Vagina (tissue), 2 donors: ENCODE measurements at places on chromosomes 16 and 17.

GRCh38 chr17:65231662-65232335 is 94.6 kb downstream of the RGS9 start:
- no peak for DNase-seq

DNA sequence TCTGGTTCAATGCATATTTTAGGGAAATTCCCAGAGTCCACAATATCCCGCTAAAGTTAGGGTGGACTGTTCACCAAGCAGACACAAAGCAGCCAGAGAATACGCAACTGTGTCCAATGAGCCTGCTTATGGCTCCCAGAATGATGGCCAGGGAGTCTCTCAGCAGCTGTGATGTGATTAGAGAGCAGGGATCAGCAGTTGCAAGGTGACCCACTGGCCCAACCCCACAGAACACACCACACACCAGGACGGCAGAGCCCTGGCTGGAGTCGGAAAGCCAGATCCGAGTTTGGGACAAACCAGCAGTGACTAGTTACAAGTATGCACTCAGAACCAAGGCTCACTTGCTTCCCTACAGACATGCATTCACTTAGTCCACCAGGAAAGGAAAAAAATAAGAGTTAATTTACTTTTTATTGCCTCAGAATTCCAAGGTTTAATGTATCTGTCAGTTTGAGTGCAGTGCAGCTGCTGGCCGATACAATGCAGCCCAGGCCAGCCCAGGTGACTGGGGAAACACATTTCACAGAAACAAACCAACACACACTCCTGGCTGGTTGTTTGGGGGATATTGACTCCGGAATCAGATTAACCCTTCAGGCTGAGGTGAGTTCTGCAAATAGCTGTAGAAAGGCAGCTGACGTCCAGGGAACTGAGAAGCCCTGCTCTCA is 121.7 kb downstream of the HIC1 start:
- DNase-seq: no peak

- DNase-seq: no peak
Observed at GRCh38 chr16:86041807-86042206, 142.8 kb downstream of the IRF8 start.

GRCh38 chr16:72917051-72917450 is 130.9 kb downstream of the ZFHX3 start:
- no peak for DNase-seq

DNA sequence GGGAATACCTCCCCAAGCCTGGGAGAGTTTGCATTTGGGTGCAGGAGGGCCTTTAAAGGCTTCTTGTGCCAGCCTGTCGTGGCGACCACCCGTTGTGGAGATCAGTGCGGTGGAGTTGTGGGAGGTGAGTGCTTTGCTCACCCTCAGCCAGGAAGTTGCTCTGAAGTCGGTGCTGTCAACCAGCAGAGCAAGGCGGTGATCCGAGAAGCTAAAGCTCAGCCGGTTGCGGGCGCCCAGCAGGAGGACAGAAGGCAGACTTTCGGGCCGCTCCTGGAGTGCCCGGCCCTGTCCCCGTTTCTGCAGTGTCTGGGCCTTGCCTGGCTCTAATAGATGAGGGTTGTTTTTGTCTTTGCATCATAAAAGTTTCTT is 1.4 kb downstream of the UBE2I start:
- no peak for DNase-seq

- no peak for DNase-seq
Observed at GRCh38 chr17:38900978-38901656, 24.3 kb upstream of the LASP1NB start.

DNA sequence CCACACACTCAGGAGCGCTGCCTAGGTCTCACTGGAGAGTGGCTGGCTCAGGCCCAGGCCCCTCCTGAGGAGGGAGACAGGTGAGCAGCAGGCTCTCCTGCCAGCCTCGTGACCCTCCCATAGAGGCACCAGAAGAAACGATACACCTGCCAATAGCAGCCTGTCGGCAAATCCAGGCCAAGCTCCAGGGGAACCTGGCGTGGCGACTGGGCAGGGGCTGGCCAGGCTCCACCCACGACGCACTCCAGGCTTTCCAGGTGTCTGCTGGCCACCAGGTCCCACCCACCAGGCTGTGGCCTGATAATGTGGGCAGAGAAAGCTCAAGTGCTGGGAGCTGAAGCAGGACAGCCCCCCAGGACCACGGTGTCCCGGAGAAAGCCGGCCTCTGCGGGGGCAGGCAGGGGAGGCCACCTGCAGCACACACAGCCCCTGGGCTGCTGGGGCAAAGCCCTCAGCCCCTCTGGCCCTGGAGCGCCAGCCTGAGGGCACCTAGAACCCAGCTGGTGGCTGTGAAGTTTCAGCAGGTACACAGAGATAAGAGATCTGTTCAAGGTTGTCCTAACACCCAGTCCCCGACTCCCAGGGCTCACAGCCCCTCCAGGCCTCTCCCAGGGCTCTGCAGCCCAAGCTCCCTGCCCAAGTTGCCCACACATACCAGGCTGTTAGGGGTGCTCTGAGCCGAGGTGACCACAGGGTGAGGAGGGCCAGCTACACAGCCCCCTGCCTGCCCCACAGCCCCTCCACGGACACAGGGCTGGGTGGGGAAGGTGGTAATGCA is 2.4 kb downstream of the PGAP6 start:
- DNase-seq: no peak

DNA sequence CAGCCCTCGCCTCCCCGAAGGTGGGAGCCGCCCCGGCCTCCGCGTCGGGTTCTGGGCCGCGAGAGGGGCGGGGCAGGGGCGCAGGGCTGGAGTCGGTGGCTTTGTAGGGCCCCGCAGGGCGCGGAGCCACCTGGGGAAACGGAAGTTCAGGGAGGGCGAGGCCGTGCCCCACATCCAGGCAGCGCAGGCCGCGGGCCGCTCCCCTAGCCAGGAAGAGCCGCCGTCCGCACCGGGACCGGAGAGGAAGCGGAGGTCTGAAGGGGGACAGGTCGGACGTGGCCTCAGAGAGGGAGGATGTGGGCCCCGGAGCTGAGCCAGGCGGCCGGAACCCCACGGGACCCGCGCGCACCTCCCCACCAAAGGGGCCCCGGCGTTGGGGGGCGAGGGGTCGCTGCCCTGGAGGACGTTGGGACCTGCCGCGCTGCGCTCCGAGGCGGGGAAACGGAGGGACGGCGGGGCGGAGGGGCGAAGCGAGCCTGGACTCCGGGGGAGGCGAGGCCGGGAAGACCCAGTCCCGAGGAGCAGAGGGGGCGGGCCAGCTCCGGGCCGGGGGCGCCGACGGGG is 482 bp upstream of the SLC16A3 start:
- DNase-seq: no peak

DNA sequence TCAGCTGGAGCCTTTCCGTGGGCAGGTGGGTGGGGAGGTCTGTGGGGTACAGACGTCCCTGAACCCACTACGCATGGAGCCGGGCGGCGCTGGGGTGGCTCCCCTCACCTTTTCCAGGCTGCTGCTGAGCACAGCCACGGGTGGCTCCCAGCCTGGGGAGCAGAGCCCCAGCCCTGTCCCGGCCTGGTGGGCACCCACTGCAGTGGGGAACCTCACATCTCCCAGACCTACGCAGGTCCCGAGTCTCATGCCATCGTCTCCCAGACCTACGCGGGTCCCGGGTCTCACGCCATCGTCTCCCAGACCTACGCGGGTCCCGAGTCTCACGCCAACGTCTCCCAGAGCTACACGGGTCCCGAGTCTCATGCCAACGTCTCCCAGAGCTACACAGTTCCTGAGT is 17.0 kb upstream of the APRT start:
- no peak for DNase-seq

DNA sequence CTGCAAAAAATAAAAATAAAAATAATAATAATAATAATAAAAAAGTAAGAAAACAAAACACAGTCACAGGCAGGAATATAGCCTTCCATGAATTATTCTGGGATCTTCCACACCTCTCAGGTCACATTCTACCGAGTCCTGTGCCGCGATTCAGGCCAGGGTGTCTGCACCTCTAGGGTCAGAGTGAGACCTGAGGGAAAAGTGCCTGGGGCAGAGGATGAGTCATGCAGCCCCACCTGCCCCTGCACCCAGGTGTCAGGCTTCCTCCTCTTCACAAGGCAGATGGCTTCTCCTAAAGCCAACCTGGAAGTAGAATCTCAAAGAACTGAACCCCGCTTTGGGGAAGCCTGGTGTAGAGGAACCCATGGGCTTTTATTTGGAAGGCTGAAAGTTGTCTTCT is 283.7 kb downstream of the CPPED1 start:
- DNase-seq: no peak

DNA sequence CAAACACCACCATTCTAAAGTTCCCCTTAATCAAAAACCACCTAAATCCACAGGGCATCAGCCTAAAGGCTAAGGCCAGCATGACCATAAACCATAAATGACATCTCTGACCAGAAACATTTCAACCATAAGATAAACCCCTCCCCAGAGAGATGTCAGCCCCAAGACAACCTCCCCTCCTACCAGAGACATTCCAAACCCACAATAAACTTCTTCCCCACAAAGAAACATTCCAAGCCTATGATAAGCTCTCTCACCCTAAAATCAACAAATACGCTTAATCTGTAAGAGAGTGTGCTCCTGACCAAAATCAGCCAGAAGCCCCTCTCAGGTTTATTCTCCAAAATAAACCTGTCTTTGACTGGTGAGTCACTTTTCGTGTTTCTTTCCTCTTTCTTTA is 54.8 kb downstream of the SLFN5 start:
- DNase-seq: no peak

DNA sequence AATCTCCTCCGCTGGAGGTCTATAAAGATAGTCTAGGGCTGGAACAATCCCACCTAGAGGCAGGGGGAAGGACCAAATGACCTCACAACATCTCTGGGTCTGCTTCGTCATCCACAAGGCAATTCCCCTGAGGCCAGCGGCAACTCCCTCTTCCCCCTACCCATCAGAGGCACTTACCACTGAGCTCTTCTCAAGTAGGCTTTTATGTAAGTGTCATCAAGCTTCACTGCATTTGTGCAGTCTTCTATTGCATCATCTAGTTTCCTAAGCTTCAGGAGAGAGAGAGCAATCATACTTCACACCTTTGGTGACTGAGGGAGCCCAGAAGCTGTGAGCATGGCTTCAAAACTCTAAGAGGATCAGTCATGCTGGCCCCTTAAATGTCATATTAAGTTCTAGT is 21.0 kb downstream of the CNP start:
- no peak for DNase-seq

GRCh38 chr17:4249452-4250029 is 14.2 kb downstream of the ANKFY1 start:
- no peak for DNase-seq

DNA sequence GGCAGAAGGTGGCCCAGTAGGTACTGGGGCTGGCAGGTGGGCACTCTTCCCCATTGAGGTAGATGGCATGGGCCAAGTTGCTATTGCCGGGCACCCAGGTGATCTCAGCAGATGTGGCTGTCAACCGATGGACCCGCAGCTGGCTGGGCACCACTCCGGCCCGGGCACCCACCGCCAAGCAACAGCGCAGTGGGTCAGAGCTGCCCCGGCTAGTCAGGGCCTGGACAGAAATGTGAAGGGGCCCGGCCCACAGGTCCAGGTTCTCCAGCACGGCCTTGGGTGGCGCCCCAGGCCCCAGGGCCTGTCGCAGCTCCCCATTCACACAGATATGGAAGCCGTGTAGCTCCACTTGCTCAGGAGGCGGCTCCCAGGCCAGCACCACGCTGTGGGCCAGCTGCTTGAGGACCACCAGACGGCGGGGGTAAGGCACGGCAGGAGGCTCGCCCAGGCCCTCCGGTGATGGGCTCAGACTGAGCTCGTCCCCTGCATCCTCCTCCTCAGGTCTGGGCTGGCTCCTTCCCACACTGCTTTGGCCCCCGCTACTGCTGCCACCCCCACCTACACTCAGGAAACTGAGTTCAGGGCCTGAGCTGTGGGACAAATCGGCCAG is 16.5 kb downstream of the TSPOAP1 start:
- DNase-seq: peak; percentile 93
